ENCODE measurements at places on chromosomes 5 and 9.

DNA sequence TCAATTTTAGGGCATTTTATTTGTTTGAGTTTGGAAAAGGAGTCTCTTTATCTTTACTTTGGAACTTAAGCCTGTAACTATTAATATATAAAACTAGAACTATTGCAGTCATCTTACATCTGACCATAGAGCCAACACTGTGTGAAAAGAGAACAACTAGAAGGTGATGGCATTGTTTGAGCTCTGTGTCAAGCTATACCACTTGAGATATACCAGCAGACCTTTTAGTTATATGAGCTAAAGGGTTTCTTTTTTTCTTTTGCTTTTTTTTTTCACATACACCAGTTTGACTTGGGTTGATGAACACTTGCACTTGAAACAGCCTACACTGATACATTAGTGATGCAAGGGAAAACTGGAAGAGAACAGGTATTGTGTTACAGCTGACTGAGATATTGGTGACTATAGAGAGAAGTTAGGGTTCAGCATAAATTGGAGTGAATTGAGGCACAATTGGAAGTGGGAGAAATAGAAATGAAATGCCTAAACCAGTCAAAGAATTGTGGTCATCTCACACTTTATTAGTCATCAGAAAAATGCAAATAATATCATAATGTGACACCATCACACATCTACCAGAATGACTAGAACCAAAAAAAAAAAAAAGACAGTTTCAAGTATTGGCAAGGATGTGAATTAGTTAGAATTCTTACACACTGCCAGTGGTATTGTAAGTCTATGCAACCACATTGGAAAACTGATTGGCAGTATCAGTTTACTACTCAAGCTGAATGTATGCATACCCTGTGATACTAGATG is 60.9 kb downstream of the ADRB2 start:
- H3K4me3 ChIP-seq, result no peak overlapping the region
- no peaks in the 10 kb centered on the region for H3K27me3 ChIP-seq
- H3K4me1 ChIP-seq, result no peaks in the 10 kb centered on the region
- no peak for DNase-seq

GRCh38 chr9:95486318-95486717 is 30.5 kb downstream of the PTCH1 start:
- no peaks in the 10 kb centered on the region for H3K27me3 ChIP-seq
- H3K4me3 ChIP-seq, result no peak overlapping the region
- H3K36me3 ChIP-seq, result peaks cover 97% of the 10 kb centered on the region
- no peak overlapping the region for H3K27ac ChIP-seq
- peaks cover 5% of the 10 kb centered on the region for H3K4me1 ChIP-seq

GRCh38 chr9:36996706-36997086 is 37.4 kb downstream of the PAX5 start:
- H3K4me1 ChIP-seq, result peaks cover 19% of the 10 kb centered on the region
- no peak for DNase-seq
- H3K4me3 ChIP-seq, result no peak overlapping the region
- no peaks in the 10 kb centered on the region for H3K36me3 ChIP-seq

DNA sequence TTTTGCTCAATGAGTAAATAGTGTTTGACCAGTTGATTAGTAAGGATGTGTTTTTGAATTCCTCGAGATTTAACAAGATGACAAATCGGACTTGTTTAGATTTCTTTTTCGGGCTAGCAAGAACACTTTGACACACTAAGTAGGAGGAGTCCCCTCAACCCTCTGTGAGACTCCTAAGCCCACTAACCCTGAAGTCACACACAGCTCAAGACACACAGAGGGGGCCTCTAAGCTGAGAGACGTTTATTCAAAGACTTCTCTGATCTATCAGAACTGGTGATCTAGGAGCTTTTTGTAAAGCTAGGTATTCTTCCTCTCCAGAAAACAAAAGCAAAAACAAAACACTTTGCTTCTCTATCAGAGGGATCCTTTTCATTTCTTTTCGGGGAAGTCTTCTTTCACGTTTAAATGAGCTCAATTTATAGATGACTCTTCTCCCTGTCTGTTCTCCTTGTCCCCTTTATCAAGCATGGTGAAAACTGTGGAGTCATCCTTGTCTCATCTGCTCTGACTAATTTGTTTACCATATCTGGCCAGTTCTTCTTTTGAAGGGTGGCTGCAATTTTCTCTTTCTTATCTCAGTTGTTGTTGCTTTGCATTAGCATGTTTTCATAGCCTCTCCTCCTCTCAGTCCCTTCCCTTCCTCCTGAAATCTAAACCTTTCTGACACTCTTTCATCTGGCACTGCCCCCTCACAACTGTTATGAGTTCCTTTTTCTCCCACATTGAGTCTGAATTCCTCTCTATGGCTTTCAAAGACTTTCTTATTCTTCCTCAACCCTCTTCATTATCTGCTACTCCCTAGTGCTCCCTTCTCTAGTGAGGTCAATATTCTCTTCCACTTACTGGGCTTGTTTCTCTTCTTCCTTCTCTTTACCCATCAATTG is 68.5 kb upstream of the RAI14 start:
- no peaks in the 10 kb centered on the region for H3K36me3 ChIP-seq
- no peak for DNase-seq
- H3K27ac ChIP-seq, result no peak overlapping the region
- peaks cover 2% of the 10 kb centered on the region for H3K4me1 ChIP-seq
- H3K4me3 ChIP-seq, result no peak overlapping the region

DNA sequence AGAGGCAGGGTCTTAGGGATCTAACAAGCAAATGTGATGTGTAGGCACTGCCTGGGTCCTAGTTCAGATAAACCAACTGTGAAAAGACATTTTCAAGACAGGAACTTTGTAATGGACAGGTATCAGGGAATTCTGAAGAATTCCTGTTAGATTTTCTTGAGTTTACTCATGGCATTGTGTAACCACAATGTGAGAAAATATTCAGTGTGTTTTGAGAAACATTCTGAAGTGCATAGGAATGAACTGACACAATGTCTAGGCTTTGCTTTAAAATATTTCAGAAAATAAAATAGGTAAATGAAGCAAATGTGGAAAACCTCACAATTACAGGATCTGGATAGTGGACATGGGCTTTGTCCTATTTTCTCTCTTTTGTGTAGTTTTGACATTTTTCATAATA is 15.2 kb upstream of the AFAP1L1 start:
- no peak for DNase-seq
- no peaks in the 10 kb centered on the region for H3K27me3 ChIP-seq
- no peak overlapping the region for H3K4me3 ChIP-seq
- H3K36me3 ChIP-seq, result no peaks in the 10 kb centered on the region
- H3K4me1 ChIP-seq, result no peaks in the 10 kb centered on the region

GRCh38 chr5:40268088-40268487 is 411.6 kb upstream of the PTGER4 start:
- no peak overlapping the region for H3K27ac ChIP-seq
- no peaks in the 10 kb centered on the region for H3K27me3 ChIP-seq
- no peaks in the 10 kb centered on the region for H3K36me3 ChIP-seq
- DNase-seq, result no peak
- no peak overlapping the region for H3K4me3 ChIP-seq

- H3K36me3 ChIP-seq, result no peaks in the 10 kb centered on the region
- H3K4me1 ChIP-seq, result peaks cover 55% of the 10 kb centered on the region
- DNase-seq, result no peak
- H3K4me3 ChIP-seq, result no peak overlapping the region
Measured at GRCh38 chr9:128409978-128410377, 10.7 kb upstream of the CERCAM start.

GRCh38 chr9:85521371-85522197 is 220.2 kb downstream of the AGTPBP1 start:
- H3K27ac ChIP-seq, result no peak overlapping the region
- H3K4me3 ChIP-seq, result no peak overlapping the region
- peaks cover 6% of the 10 kb centered on the region for H3K4me1 ChIP-seq

DNA sequence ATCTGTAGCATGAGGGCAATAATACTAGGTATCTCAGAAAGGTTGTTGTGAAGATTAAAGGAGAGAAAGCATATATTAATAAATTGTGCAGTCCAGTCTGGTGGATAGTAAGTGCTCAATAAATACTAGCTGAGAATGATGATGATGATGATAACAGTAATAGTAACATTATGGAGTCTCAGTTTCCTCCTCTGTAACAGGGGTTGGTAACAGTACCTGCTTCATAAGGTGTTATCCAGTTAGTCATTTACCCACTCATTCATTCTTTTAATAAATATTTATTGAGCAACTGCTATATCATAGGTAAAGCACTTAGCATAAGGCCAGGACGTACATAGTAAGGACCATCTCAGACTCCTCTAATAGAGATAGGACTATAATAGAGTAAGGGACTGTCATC is 7.6 kb downstream of the SLC6A7 start:
- H3K4me3 ChIP-seq, result no peak overlapping the region
- H3K27me3 ChIP-seq, result peaks cover 5% of the 10 kb centered on the region
- H3K4me1 ChIP-seq, result peaks cover 4% of the 10 kb centered on the region
- no peak overlapping the region for H3K27ac ChIP-seq
- no peak for DNase-seq

GRCh38 chr5:54520438-54520846 is 2.9 kb downstream of the SNX18 start:
- peaks cover 26% of the 10 kb centered on the region for H3K4me1 ChIP-seq
- no peak for DNase-seq
- H3K27me3 ChIP-seq, result no peaks in the 10 kb centered on the region
- peaks cover 35% of the 10 kb centered on the region for H3K36me3 ChIP-seq

DNA sequence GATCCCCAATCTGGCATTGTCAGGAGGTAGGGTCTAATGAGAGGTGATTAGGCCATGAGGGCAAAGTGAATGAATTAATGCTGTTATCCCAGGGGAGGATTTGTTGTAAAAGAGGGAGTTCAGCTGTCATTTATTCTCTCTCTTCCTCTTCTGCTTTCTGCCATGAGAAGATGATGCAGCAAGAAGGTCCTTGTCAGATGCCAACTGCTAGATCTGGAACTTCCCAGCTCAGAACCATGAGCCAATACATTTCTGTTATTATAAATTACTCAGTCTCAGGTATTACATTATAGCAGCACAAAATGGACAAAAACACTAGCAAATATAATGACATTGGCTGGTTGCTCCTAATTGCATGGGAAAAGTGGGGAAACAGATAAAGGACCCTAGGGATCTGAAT is 15.6 kb upstream of the BICD2 start:
- H3K4me3 ChIP-seq, result no peak overlapping the region
- H3K36me3 ChIP-seq, result no peaks in the 10 kb centered on the region
- H3K27ac ChIP-seq, result no peak overlapping the region
